ENCODE measurements at places on chromosomes 7 and 10.

DNA sequence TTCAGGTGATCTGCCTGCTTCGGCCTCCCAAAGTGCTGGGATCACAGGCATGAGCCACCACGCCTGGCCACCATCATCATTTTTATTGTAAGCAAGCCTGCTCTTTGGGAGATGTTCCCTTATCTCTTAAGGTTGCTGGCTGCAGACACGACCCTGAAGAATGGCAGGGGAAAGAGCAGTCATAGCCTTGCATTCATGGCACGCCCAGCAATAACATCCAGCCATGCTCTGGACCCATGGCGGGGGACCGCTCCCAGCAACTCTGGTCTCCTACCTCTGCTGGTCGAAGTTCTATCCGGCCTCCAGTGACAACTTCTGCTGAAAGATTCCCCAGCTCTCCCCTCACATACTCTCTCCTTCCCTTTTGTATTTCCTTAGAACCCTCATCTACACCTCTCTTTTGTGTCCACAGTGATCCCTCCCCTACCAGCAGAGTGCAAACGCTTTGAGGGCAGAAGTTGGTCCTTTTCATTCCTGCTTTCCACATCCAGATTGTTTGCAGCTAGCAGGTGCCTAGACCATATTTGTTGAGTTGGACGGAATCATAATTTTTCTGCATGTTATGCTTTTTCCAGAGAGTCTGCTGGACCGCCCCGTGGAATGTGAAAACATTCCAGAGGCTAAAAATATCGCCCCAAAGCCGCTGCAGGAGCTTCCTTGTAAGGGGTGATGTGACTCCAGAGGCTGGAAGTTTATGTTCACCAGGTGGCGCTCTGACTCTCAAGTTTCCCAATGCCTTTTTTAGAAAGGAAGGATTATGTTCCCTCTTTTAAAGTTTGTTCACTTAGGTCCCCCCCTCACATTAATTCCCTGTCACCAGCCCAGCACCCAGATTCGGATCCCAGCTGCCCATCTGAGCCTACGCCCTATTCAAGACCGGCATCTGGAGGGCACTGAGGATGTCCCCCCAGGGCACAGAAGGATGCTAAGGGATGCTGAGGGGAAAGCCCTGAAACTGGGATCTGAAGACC, 4.3 kb upstream of the MARVELD1 start:
- peak; percentile 78 for DNase-seq

GRCh38 chr7:27873981-27874957, 134.3 kb downstream of the TAX1BP1 start:
- DNase-seq: no peak

DNA sequence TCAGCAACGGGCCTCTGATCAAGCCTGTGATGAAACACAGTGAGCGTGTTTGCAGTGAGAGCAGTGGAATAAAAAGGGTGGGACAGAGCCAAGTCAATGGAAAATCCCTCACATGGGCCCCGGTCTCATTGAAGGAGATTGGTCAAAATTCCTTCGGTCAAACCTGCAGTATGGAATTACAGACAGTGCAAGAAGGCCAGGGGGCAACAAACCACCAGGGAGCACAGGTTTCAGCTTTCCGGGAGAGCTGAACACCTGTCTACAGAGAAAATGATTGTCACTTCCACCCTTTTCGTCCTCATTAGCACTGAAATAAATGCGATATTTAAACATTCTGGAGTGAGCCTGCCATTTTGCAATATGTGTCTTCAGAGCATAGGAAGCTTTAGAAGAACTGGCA, 92.9 kb downstream of the GPR26 start:
- DNase-seq: no peak

- no peak for DNase-seq
Measured at GRCh38 chr10:23693925-23694324, 255.1 kb downstream of the OTUD1 start.

DNA sequence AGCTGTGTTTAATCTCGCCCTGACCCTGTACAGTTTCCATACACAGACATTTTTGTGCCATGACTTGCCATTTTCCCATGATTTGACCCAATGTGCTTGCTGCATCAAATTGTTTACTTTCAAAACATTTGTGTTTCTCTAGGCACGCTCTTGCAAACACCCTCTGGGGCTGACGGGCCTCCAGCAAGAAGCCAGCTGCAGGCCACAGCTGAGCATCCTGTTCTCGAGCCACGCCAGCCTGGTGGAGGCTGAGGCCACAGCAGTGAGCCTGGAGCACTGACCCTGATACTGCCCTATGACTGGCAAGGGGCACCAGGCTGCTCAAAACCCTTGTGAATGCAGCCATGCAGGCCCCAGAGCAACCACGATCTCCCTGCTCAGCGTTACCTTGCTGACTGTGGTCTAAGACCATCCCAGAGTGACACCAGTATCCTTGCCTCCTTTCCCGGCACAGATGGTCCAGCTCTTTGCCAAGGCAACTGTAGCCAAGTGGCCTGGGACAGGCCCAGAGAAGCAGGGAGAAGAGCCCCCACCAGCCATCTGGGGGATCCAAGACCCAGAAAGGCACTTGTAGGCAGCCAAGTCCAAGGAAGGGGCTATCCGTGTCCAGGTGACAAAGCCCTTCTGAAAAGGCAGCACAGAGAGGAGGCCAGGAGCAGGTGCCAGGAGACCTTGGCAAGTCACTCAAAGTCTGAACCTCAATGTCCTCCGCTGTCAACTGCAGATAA, 78.5 kb downstream of the OAT start:
- DNase-seq: peak; percentile 89

- DNase-seq: no peak
Measured at GRCh38 chr7:81845744-81846241, 75.9 kb upstream of the HGF start.

GRCh38 chr7:128201067-128201689, 39.9 kb upstream of the LEP start:
- DNase-seq: no peak

- DNase-seq: no peak
Measured at GRCh38 chr7:101913247-101913721, 95.9 kb downstream of the CUX1 start.

GRCh38 chr7:129612112-129613015, 844 bp downstream of the NRF1 start:
- peak; percentile 17 for DNase-seq

DNA sequence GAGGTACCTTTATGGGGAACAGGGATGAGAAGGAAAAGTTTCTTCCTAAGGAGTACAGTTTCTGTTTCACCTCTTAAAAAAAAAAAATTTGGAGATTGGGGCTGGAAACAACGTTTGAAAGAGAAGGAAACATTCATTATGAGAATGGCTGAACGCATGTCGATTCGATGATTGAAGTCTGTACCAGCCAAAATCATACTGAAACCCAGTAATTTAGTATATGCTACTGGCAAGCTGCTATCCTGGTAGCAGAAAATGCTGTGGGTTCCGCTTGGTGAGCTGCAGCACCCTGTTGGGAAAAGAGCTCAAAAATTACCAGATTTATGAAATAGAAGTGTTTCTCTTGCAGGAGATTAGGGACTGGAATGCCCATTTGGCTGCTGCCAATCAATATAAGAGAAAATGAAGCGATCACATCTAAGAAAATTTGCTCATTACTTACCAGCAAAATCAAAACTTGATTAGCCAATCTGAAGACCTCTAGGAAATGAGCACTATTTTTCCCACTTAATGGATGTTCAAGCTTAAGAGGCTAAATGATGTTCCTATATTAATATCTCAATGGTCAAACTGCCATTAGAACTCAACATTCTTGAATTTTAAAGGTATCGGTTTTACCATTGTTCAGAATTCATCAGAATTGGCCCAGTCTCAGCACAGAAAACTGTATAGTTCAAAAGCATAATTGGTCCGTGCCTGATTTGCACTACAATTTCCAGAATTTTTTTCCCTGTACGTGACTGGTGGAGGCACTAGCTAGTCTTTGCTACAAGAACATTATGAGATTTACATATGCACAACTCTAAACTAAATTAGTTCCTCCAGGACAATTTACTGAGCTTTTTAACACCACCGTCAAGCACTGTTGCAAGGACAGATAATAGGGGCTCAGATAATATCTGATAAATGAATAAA, 1.2 kb upstream of the ITGB1 start:
- DNase-seq: no peak

GRCh38 chr7:50270531-50271018, 33.9 kb upstream of the IKZF1 start:
- no peak for DNase-seq

GRCh38 chr10:77556990-77557601, 80.5 kb downstream of the KCNMA1 start:
- DNase-seq: no peak

GRCh38 chr7:37071124-37071523, 346.8 kb upstream of the AOAH start:
- no peak for DNase-seq

- DNase-seq: no peak
Measured at GRCh38 chr7:37410305-37411229, 38.1 kb downstream of the ELMO1 start.
